ENCODE measurements at places on chromosomes 6 and 20.
A peak's percentile ranks its signal among the peaks of the same experiment; 100 is the strongest.

GRCh38 chr20:10763112-10763511 lies 89.3 kb upstream of the JAG1 start:
- no peak for DNase-seq

- no peak for DNase-seq
These were observed 118.8 kb downstream of the PHACTR3 start for GRCh38 chr20:59723108-59723500.

GRCh38 chr6:158031381-158032353 lies 50.0 kb downstream of the SYNJ2 start:
- peak; percentile 87 for DNase-seq

DNA sequence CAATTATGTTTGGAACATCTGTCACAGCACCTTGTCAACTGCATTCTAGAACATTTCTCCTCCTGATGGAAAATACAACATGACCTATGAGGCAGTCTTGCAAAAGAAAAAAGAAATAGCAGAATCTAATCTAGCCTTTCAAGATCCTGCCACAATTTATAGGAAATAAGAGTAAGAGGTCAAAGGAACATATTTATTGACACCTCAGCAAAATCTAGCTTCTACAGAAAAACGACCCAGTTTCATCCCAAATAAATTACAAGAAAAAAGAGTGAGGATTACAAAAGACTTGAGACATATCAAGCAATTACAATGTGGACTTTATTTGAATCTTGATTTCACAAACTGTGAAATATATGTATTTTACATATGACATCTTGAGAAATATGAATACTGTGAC lies 4.2 kb downstream of the FBXO9 start:
- no peak for DNase-seq

- no peak for DNase-seq
These were observed 339.6 kb upstream of the PRDM1 start for GRCh38 chr6:105746509-105746908.

GRCh38 chr20:38685853-38686473 lies 38.3 kb upstream of the SLC32A1 start:
- DNase-seq, result peak; percentile 28

GRCh38 chr6:15561447-15562199 lies 101.2 kb downstream of the DTNBP1 start:
- no peak for DNase-seq

- no peak for DNase-seq
These were observed 183.9 kb downstream of the ERMARD start for GRCh38 chr6:169935348-169935718.

- no peak for DNase-seq
These were observed 12.8 kb downstream of the NPEPL1 start for GRCh38 chr20:58705208-58705926.

- DNase-seq, result no peak
These were observed 55.0 kb downstream of the CDKAL1 start for GRCh38 chr6:20589266-20589665.

- DNase-seq, result no peak
These were observed 631.6 kb downstream of the HDGFL1 start for GRCh38 chr6:23200946-23201345.

DNA sequence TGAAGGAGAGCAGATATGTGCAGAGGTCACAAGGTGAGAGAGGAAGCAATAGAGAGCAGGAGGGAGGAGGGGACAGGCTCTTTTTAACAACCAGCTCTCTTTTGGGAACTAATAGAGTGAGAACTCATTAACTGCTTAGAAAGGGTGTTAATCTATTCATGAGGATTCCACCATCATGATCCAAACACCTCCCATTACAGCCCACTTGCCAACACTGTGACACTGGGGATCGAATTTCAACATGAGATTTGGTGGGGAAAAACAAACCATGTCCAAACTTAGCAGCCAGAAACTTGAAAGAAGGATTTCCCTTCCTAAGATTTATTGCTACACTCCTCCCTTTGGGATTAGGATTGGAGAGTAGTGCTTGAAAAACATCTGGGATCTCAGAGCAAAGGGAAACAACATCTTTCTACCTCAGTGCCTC lies 135.5 kb upstream of the PLCB4 start:
- DNase-seq, result no peak

DNA sequence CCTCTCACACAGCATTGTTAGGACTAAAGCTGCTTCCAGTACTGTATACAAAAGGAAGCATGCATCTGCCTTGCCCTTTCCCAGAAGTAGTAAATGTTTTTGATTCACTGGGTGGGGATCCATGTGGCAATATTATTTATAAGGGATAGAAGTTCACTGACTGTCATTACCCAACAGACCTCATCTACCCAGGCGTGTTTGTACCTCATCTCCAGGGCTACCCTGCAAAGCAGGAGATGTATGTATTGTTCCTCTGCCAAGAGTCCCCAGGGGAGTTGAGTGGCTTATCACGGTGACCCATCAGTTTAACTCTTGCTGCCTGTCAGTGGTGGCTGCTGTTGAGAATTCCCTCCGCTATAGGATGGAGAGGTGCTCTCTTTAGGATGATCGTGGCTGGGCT lies 42.5 kb downstream of the SLC24A3 start:
- DNase-seq, result no peak

GRCh38 chr6:146336191-146336590 lies 207.4 kb upstream of the RAB32 start:
- DNase-seq, result peak; percentile 3

GRCh38 chr6:102812242-102812641 lies 1418.7 kb downstream of the GRIK2 start:
- no peak for DNase-seq

DNA sequence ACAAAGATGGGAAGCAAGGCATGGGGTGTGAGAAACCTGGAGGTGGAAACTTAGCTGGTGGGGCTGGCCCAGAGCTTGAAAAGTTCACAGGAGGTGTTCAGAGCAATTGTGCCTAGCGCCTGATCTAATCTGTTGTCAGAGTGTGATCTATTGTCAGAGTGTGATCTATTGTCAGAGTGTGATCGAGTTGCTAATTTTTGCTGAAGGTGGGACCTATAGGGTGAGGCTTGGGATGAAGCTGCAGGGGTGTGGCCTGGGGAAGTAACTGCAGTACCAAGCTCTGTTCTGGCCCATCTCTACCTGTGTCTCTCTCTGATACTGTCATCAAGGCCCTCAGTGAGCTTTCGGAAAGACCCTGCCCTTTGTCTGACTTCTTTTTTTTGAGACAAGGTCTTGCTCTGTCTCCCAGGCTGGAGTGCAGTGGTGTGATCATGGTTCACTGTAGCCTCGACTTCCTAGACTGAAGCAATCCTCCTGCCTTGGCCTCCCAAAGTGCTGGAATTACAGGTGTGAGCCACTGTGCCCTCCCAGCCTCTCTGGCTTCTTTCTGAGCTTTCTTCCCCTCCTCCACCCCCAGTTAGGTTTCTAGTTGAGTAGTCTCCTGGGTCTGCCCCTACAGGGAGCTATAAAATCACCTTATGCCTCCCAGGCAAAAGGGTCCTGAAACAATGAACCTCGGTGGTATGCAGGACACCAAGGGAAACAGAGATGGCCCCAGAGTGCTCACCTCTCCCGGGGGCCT lies 150.8 kb upstream of the RNF24 start:
- DNase-seq, result no peak

DNA sequence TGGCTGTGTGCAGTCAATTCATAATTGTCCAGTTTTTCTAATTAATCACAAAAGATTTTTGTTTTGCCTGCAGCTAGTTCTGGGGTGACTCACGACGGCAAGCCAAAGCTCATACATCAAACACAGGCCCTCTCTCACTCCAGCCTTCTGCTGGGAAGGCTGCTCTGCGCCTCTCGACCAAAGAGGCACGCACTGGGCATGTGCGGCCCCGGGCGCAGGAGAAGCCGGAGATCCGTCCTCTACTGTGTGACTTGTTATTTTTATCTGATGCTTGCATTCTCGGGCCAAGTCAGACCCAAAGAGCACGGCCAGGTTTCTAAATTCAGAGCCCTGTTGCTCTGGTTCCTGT lies 98.5 kb downstream of the TFAP2A start:
- peak; percentile 83 for DNase-seq

- no peak for DNase-seq
These were observed 1383.8 kb upstream of the MAP3K7 start for GRCh38 chr6:91970700-91971099.

DNA sequence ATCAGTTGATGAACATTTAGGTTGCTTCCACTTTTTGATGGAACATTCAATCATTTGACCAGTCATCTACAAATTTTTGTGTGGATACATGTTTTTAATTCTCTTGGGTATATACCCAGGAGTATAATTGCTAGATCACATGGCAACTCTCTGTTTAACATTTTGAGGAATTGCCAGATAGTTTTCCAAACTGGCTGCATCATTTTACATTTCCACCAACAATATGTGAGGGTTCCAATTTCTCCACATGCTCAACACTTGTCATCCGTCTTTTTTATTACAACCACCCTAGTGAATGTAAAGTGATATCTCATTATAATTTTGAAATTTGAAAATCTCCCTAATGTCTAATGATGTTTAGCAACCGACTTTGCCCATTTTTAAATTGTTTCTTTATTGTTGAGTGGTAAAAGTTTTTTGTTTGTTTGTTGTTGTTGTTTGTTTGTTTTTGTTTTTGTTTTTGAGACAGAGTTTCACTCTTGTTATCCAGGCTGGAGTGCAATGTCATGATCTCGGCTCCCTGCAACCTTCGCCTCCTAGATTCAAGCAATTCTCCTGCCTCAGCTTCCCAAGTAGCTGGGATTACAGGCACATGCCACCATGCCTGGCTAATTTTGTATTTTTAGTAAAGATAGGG lies 53.7 kb upstream of the PDYN start:
- no peak for DNase-seq

DNA sequence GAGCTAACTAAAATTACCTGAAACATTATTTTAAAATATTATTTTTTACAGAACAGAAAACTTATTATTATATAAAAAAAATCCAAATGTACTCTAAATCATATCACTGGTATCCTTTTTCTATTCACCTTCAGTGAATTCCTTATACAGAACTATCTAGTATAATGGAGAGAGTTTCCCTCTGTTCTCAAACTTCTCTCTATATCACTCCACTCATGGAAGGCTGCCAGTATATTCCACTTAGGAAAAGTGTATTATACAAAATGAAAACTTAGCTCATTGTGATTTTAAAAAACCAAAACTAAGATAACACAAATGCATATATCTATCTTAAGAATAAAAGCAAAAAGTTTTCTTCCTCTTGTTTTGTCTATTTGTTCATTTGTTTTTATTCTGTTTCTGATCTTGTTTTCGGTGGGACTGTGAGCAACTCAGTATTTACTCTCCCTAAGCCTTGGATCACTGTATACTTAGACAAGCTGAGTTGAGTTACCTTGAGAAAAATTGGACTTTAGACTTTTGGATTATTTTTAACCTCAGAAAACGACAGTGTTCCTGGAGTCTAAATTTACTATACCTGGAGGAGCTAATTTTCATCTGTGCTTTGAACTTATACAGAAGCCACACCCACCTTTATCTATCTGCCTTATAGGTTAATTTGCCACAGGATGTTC lies 61.4 kb downstream of the GPR63 start:
- DNase-seq, result no peak

DNA sequence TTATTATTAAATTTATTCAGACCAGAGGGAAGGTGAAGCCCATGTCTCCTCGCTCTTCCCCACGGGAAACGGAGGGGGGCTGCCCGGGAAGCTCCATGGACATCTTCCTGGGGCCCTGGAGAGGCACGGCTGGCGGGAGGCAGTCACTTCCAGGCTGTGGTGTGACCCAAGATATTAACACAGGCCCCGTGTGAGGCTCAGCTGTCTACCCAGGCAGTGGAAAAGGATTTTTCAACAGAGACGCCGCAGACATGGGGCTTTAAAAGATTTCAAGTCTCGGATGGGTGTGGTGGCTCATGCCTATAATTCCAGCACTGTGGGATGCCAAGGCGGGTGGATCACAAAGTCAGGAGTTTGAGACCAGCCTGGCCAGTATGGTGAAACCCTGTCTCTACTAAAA lies 117.9 kb downstream of the ERMARD start:
- no peak for DNase-seq

- no peak for DNase-seq
These were observed 36.8 kb upstream of the KLHL31 start for GRCh38 chr6:53702316-53702715.

DNA sequence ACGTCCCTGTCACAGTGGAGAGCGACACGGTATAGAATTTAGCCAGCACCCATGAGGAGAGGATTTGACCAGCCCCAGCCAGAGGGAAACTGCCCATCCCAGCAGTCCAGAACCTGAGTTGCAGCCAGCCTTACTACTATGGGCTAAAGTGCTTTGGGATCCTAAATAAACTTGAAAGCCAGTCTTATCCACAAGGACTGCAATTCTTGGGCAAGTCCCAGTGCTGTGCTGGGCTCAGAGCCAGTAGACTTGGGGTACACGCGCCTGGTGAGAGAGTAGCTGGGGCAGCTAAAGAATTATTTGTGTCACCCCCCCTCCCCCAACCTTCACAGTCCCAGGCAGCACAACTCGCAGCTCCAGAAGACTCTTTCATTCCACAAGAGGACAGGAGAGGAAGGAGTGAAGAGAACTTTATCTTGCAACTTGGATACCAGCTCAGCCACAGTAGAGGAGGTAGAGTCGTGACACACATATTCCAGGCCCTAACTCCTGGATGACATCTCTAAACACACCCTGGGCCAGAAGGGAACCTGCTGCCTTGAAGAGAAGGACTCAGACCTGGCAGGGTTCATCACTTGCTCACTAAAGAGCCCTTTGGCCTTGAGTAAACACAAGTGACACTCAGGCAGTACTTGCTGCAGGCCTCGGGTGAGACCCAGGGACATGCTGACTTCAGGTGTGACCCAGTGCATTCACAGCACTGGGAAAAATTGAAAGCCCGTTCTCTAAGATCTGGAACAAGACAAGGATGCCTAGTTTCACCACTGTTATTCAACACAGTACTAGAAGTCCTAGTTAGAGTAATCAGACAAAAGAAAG lies 100.3 kb downstream of the REV3L start:
- no peak for DNase-seq

GRCh38 chr6:36669002-36669401 lies 9.5 kb upstream of the CDKN1A start:
- no peak for DNase-seq

GRCh38 chr20:62393335-62393665 lies 6.4 kb downstream of the RPS21 start:
- no peak for DNase-seq

DNA sequence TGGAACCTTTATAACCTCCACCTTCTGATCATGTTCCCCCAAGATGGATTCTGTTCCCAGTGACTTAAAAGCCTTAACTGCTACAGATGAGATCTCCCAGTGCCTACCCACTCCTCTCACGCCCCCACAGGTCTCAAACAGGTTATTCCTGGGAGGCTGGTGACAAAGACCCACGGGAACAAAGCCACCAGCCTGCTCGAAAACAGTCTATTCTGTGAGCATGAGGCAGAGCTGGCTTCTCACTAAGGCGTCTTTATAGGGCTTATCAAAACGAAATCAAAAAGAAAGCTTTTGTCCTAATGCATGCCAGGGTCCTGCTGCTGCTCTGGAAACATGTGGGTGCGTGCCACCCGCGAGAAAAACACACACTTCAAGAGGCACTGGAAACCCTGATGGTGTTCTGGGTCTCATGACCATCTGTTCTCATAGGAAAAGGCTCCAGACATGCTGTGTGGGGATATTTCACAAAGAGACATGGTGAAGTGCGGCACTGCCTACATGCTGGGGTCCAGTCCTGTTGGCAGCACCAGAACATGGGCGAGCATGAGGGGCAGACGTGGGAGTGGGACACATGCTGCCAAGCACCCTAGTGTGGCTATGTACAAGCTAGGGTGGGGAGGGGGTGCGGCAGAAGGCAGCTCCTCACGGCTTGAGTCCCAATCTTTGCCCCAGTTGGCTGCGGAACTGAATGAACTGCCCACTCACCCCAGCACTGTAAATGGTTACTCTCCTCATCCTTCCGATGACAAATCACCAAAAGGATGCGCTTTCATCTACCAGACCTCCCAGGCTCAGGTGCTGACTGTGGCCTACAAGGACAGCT lies 2.1 kb downstream of the FKBP1A start:
- DNase-seq, result no peak

Measured in NCI-H226 (cell line).